Urinary bladder (tissue), 4 donors: ENCODE measurements at places on chromosomes 2 and 18.

DNA sequence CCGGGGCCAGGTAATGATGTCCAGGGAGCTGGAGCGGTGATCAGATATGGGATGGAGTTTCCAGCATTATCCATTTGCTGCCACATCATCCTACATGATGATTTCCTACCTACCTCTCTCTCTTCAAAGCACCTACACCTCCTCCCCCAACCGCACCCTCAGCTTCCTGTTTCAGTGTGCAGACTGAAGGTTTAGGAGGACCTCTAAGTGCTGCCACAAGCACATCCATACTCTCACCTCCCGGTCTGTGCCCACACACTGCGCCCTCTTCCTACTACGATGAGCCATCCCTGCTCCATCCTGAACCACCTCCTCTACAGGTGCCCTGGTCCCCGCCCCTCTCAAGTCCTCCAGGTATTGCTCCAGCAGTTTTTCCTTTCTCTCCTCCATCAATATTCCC is 123.7 kb downstream of the ALPK2 start:
- DNase-seq: no peak

- no peak for DNase-seq
These were observed 189.3 kb downstream of the ANKRD44 start for GRCh38 chr2:197121255-197121654.

- DNase-seq: no peak
These were observed 502.0 kb downstream of the EPHA4 start for GRCh38 chr2:221070106-221070505.

DNA sequence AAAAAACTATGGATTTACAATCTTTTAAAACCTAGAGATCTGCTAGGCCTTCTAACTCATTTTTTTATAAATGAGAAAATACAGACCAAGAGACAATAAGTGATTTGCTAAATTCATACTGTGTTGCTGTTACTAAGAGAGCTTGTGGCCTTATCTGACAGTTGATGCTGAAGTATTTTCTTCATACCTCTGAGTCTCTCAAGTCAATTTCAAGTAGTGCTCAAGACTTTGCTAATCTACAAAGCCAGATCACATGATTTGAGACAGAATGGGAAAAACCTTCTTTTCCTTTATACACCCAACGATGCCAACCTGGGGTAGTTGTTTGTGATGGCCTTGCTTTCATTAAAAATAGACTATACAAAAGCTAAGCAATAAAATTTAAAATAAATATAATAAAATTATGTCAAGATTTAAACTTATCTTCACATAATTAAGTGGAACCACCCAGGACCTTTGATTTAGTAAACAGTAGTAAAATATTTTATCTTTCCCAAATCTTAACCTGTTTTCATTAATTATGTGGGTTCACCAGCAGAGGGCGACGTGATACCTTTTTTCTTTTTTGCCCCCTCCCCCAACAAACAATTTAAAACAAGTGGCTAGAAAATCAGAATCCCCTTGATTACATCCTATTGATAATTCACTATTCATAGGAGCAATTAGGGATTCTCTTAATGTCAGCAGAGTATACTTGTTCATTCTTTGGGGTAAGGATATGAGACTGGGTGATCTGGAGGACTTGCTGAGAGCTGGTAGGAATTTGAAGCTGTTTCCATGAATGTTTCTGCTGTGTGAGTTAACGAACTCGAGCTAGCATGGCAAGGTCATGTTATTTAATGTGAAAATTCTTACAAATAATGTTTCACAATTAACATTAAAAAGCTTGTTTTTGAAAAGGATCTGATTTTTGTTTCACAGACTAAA is 49.6 kb upstream of the SLC5A7 start:
- no peak for DNase-seq

GRCh38 chr2:156673333-156673615 is 237.1 kb downstream of the GPD2 start:
- no peak for DNase-seq

DNA sequence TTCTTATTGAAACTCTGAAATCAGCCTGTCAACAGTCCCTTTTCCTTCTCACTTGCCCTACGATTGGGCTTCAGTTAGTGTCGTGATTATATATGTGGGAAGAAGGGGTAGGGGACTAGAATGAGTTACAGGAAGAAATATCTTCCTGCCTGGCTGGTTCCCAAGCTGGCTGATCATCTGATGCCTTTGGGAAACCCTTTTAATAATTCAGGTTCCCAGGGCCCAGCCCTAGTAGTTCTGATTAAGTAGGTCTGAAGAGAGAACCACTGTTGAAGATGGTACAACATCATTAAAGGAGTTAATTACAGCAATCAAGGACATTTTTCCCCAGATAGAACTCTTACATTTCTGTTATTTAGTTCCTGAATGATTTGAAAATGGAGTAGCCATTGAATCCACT is 110.1 kb upstream of the EML6 start:
- DNase-seq: no peak

DNA sequence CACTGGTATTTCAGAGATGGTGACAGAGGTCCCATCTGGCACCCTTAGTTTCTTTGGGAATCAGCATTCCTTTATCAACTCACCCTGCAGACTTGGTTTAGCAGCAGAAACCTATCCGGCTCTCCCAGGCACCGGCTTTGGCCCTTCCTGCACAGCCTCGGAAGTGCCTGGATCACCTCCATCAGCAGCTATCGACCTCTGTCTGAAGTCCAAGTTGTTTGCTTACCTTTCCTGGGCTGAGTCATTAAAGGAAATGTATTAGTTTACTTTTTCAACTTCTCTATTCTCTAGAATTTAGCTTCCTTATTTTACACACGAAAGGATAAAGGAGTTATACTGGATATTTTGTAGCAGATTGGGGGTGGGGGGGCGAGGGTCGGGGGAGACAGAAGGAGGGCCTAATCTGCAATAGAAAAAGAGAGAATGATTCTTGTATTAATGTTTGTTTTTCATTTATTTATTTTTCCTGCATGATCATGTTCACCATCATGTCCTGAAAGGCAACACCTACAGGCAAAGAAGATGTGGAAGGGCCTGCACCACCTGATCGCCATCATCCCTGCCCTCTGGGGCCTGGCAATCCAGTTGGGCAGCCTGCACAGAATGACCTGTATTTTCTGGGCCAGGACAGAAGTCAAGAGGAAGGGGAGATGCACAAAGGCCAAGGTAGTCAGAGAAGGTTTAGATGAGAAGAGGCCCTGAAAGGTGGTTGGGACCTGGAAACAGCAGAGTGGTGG is 22.1 kb upstream of the MAT2A start:
- no peak for DNase-seq

DNA sequence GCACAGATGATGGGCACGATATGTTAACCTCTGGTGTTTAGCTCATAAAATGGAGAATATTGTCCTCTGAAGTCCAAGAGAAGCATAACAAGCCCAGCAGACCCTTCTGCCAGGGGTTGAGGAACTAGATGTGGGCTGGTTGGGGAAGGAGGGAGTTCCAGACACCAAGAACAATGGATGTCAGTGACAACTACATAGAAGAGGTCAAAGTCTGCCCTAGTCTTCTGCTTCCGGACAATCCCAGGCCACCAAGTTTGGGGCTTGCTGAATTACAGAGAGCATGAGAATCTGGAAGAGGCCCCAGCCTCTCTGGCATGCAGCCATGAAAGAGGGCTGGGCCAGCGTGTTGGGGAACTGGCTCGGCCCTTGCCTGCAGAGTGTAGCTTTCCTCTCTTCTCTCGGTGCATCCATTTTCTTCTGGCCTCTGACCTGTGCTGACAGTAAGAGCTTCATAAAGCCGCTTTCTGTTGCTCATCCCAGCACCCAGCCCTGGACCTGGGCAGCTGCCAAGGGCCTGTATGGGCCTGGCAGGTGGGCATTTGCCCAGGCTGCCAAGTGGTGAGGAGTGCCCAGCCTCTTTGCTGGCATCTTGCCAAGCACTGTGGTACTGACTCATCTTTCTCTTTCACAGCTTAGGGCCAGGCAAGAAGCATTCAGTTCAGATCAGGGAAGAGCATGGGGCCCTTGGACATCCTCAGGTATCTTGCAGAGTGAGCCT is 14.6 kb upstream of the LAPTM4A start:
- DNase-seq: no peak

DNA sequence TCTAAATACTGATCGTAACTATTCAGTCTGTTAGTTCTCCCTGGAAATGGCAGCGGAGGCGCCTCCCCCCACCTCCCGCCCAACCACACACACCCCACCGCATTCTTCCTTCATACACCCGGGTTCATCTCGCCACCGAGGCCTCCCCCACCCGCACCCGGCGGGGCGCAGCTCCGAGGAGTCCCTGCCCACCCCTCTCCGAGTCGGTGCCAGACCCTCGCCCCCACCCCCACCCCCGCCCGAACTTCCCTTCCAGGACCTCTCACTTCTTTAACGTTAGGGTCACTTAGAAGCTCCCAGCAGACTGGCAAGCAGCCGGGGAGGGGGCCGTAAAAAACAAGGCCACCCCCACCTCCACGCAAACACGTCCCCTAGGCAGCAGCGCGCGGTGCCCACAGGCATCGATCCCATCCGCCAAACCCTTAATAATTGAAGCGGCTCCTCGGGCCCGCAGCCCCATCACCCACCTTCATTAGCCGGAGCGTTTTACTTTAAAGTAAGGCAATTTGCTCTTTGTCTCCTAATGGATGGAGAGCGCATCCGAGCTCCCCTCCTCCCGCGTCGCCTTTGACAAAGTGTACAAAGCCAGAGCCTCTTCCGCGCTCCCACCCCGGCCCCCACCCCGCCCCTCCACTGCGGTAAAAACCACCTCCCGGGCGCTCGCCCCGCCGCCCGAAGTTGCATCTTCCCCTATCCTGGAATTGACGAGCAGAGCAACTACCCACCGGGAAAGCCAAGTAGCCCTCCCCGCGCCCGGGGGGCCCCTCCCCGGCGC is 624 bp downstream of the ZNF516 start:
- no peak for DNase-seq

DNA sequence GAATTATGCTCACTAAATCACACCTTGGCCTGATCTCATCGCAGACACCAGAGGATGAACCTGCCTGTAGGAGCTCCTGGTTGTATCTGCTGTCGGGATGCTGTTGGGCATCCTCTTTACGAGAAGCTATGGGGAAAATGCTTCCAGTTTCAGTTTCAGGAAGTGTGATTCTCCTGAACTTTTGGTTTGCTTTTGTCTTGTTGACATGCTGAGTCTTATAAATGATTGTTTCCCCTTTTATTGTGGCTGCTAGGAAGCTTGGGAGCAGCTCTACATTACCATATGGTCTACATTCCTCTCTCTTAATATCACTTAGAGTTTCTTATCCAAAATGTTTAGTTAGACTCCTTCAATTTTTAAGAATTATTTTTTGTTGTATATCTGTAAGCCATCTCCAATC is 227.5 kb downstream of the MTX2 start:
- DNase-seq: no peak

GRCh38 chr2:202782940-202783558 is 88.5 kb downstream of the ICA1L start:
- DNase-seq: no peak

DNA sequence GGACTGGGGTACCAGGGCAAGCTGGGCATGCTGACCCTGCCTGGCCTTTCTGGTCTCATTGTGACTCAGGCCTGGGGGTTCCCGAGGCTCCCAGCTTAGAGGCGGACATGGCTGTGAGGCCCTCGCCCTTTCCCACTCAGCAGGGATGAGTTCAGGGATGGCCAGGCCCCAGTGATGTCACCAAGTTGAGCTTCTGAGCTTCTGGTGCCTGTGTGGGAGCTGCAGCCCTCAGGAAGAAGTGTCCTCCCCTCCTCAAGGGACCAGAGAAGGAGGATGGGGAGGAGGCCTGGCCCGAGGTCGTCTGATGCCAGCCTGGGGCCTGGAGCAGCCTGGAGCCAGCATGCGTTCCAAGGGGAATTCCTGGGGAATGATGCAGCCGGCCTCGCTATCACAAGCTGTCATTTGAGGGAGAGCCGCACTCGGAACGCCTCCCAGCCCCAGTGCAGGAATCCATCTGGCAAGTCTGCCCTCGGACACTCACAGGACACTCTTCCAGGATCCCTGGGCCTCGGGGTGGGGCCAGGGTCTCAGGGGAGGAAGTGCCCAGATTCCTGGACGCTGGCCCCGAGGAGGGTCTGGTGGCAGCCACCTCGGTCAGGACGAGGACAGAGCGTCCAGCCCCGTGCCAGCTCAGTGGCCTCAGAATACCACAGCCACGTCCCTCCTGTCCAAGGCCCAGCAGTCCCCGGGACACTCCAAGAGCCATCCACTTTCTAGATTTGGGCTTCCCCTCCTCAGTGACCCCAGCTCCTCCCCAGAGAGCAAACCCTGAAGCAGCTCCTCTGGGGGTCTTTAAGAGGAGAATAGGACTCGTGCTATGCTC is 61.2 kb upstream of the GPC1 start:
- no peak for DNase-seq

DNA sequence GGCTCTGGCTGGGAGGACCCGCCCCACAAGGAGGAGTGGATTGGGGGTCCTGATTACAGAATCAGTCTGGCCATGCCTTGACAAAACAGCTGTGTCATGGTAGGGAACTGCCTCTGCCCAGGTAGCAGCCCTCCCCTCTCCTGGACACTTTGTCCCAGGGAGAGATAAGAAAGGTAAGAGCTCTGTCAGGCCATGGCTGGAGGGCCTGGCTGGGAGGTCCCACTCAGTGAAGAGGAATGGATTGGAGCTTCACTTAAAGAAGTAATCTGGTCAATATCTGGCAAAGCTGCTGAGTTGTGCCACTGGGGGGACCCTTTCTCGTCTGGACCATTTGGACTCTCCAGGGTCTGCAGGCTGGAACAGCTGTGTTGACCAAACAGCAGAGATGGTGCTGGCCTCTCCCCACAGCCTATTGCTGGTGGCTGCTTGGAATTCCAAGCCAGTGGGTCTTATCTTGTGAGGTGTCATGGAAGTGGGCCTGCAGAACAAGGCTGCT is 75.4 kb downstream of the EPC2 start:
- no peak for DNase-seq

DNA sequence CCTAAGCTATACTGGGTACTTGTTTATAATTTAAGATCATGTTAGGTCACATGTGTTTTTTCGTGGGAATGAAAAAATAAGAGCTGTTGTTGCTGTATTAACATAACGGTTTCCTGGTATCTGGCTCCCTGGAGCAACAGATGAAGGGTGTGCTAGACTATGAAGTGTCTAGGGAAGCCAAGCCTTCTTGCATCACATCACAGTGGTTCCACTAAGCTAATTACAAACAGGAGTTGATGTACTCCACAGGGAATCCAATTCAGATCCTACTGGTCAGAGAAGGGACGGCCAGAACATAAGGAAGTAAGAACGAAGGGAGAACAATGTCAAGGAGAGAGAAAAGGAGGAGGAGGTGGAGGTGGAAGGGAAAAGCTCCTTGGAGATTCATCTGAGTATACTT is 193.0 kb upstream of the CYP26B1 start:
- no peak for DNase-seq

DNA sequence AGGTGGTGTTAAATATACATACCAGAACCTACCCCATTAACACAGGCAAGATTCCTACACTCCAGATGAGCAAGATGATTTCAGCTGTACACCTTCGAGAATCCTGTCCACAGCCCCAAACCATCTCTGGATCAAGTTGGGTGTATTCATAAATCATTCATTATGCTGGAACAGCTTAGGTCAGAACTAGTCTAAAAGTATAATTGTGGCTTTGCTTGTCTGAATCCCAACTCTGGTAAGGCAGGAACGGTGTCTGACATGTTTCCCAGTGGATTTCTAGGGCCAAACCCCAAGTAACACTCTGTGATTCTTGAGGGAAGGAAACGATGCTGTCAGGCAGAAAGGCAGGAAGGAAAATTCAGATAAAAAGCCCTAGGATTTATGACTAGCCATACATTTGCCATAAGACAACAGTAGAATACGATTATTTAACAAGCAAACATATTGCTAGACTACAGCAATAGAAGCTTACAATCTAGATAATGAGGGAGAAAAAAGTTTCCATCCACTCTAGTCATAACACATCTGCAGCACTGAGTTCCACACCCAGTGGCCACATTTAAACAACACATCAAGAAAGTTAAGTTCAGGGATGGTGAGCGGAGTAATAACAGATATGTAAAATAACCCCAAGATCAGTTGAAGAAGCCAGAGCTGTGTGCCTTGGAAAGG is 444.8 kb downstream of the RND3 start:
- DNase-seq: no peak
